Left ventricle myocardium inferior (tissue), 1 donor: ENCODE measurements at places on chromosomes 16 and 17. TPM values are rescaled to one million over a fixed set of nuclear protein-coding genes. Genes with fewer than 3 reads are reported as not detected.

DNA sequence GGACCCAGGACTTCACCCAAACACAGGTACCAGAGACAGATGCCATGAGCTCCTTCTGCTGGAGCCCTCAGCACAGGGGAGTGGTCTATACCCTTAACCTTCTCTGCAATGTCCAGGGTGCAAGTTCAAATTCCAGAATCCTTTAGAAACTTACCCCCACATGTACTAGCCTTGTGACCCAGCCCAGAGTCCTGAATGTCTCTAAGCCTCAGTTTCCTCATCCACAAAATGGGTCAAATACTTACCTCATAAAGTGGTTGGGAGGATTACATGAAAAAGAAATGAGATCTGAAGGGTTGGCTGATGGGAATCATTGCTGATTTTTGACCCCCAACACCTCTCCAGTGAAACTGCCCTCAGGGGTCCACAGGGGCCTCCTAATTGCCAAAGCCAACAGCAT, 21.7 kb downstream of the COTL1 start:
- DNase-seq, result no peak

GRCh38 chr17:56914581-56915273, 878 bp upstream of the TRIM25 start:
- DNase-seq, result no peak

DNA sequence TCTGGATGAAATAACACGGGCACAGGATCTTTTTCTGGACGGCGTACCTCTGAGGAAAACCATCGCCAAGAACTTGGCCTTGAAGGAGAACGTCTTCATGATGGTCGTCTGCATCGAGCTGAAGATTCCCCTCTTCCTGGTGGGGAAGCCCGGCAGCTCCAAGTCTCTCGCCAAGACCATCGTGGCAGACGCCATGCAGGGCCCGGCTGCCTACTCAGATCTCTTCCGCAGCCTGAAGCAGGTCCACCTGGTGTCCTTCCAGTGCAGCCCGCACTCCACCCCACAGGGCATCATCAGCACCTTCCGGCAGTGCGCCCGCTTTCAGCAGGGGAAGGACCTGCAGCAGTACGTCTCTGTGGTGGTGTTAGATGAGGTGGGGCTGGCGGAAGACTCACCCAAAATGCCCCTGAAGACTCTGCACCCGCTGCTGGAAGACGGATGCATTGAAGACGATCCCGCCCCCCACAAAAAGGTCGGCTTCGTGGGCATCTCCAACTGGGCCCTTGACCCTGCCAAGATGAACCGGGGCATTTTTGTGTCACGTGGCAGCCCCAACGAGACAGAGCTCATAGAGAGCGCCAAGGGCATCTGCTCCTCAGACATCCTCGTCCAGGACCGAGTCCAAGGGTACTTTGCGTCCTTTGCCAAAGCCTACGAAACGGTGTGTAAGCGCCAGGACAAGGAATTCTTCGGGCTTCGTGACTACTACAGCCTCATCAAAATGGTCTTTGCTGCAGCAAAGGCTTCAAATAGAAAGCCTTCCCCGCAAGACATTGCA, 68.3 kb upstream of the ENDOV start:
- no peak for DNase-seq

DNA sequence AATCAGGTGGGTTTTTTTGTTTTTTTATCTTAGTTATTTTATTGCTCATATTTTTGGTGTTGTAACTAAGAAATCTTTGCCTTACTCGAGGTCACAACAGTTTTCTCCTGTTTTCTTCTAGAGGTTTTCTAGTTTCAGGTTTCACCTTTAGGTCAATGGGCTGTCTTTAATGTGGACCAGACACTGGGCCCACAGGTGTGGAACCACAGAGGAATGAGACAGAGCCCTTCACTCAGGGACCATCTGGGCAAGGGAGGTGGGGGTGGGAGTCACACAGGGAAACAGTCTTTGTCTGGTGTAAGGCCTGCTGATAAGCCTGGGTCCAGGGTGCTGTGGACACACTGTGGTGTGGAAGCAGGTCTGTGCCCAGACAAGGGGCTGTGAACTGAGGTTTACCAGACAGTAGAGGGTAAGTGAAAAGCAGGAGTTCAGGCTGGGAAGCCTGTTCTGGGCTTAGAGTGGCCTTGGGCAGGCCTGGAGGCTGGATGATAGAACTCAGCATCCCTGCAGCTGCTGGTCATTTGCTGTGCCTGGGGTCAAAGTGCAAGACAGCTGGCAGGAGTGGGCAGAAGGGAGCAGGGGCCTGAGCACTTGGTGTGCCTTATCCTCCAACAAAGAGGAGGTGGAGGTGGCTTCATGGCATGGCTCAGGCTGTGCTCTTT, 75.6 kb downstream of the SPECC1 start:
- no peak for DNase-seq

GRCh38 chr16:79632289-79632688, 31.8 kb upstream of the MAF start:
- no peak for DNase-seq

DNA sequence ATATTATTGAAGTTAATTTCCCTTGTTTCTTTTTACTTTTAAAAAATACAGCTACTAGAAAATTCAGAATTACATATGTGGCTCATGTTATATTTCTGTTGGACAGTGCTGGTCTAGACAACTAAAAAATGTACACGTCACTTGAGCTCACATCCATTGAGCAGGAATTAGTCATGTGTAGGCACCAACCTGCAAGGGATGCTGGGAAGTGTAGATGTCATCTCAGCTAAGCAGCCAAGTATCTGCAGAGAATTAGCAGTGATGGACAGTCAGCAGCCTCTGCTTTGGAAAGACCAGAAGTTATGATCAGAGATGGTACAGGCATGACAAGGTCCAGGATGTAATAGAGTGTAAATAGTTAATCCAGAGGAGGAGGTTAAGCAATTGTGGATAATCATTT, 87.1 kb upstream of the HS3ST2 start:
- no peak for DNase-seq

- DNase-seq, result peak; percentile 46
Observed at GRCh38 chr16:50153596-50154419, 702 bp downstream of the TENT4B start.

DNA sequence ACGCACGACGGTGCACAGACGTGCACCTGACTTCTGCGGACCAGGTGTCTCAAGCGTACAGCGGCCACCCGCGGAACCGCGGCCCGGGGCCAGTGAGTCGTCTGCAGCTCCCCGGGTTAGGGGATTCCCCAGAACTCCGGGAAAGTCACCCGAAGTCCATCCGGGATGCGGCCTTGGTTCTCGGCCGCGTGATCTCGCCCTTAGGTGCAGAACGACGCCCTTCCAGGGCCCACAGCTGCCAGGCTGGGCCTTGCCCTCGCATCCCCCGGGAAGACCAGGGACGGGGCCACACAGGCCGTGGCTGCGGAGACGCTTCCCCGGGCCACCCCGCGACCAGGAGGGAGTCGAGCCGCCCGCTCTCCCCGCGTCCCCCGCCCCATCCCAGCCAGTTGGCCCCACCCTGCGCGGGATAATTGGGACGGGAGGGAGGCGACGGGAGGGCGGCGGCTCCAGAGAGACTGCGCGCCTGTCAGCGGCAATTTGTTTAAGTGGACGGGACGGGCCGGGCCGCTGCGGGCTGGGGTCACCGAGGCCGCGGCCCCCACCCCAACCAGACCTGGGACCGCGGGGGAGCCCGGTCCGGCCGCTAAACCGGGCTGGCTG, 3.6 kb upstream of the TBX2 start:
- no peak for DNase-seq

DNA sequence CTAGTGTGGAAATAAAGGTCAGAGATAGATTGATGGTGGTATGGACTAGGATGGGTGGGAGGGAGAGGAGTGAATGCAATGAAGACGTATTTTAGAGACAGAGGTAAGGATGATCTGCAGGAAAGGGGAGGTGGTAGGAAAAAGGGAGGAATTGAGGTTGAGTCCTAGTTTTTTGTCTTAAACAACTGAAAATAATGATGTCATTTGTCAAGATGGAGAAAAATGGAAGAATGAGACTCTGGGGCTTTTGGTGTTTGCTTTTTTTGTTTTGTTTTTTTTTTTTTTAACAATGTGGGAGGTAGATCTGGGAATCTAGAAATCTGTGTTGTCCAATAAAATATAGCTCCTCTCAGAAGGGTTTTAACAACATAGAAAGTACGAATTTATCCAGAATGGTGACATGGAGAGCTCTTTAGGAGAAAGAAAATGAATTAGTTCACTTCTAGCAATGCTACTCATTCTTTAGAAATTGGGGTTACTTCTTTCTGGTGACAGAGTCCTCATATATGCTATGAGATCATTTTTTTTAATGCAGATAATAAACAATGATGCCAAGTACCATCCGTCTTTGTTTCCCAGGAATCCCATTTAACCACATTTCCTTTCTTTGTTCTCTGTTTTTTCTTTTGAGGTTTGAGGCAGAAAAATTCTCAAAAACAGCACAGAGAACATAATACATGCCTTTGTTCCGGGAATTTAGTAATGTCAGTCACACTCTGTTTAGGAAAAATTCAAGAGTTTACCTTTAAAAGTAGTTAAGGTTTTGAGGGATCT, 225.3 kb upstream of the COX10 start:
- no peak for DNase-seq

- DNase-seq, result no peak
Observed at GRCh38 chr16:14017886-14018285, 53.2 kb upstream of the MRTFB start.

GRCh38 chr16:56289862-56290261, 98.6 kb downstream of the GNAO1 start:
- DNase-seq, result no peak

DNA sequence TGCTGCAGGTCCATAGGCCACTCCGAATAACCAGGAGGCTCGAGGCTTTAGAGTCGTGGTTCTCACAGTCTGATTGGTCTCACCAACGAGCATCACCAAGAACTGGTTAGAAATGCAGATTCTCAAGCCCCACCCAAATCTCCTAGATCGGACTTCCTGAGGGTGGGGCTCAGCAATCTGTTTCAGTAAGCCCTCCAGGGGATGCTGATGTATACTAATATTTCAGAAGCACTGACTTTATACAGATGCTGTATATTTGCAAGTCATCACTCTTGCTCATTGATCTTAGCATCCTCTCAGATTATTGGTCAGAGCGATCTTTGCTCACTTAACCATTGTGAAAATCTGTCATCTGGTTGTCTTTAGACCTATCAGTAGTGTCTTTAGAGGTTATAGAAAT, 4.4 kb upstream of the VAC14 start:
- no peak for DNase-seq

GRCh38 chr16:24537474-24538337, 1.7 kb upstream of the RBBP6 start:
- DNase-seq, result no peak

DNA sequence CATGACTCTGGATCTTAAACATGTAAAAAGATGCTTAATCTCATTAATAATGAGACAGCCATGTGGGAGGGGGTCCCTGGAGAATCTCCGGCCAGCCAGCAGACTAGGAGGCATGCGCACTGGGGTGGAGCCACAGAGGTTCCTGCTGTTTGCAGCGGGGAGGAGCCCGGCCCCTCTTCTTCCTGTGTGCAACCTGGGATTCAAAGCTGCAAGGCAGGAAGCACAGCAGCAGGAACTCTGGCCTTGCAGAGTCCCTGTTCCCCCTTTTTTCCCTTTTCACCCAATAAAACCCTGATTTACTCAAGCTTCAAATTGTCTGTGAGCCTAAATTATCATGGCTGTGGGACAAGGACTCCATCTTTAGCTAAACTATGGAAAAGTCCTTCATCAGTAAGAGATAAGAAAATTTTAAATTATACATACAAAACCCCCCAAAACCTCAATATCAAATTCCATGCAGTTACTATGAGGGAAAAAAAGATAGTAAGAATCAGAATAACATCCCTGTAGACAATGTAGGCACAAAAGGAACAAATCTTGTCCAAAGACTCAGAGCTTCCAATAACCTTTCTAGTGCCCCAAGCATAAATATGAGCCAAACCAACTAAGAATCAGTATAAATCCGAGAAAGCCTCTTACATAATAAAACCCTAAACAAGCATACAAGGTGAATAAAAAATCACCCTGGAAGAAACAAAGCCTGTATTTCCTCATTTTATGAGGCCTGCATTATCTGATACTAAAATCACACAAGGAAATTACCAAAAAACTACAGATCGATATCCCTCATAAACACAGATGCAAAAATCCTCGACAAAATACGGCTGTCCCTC, 12.1 kb downstream of the CFDP1 start:
- DNase-seq, result peak; percentile 85

DNA sequence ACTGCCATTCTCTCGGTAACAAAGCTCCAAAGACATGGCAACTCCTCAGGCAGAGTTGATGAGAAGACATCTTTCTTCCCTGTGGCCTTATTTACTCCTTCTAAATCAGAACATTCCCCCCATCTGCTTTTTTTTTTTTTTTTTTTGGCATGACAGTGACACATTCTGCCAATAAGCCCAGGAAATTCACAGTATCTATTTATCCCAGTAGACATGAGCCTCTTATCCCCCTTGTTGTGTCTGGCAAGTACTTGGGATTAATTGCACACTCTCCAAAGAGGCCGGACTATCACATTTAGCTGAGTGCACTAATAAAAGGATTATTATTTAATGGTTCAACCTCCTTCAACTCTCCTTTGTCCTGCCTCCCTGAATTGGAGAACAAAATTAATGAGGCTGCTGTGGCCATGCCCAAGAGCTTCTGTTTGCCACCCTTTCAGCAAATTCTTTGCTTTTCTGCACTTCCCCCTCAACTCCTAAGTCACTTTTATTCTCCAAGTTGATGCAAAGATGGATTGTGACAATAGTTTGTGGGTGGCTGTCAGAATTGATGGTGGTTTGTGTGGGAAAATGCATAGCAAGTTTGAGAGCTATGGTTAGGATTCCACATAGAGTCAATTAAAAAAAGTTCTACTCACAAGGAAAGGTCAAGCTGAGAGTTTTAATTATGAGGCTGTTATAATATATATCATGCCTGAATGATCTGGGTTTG, 47.2 kb downstream of the GPR139 start:
- DNase-seq, result no peak

GRCh38 chr17:37177254-37177870, 198.4 kb upstream of the C17orf78 start:
- DNase-seq, result no peak

GRCh38 chr16:72786606-72787005, 261.3 kb downstream of the ZFHX3 start:
- no peak for DNase-seq

GRCh38 chr17:42378959-42379594, 9.2 kb downstream of the STAT3 start:
- DNase-seq, result no peak

DNA sequence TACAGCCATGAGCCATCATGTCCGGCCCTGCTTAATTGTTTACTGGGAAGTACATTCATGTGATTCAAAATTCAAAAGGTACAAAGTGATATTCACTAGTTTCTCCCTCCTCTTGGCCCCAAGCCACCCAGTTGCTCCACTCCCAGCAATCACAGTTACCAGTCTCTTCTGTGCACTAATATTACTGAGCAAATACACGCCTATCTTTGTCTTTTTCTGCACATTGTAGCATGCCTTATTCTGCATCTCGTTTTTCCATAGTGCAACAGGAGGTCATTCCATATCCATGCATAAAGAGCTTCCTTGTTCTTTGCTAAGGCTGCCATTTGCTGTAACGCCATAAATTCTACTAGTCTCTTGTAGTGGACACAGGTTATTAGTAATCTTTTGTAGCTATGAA, 2.2 kb upstream of the ALOX15 start:
- no peak for DNase-seq

The ACSM2A gene
- total RNA-seq, result not detected

The NUBP1 gene
- 50.6 TPM for total RNA-seq

The MT1A gene
- total RNA-seq, result 1.2 TPM

The ENPP7 gene
- not detected for total RNA-seq

The TNFRSF13B gene
- total RNA-seq, result not detected

The IL4R gene
- total RNA-seq, result 12.0 TPM

The PDILT gene
- total RNA-seq, result not detected
